GM04503 (cell line): ENCODE measurements at places on chromosomes 5 and 9.

DNA sequence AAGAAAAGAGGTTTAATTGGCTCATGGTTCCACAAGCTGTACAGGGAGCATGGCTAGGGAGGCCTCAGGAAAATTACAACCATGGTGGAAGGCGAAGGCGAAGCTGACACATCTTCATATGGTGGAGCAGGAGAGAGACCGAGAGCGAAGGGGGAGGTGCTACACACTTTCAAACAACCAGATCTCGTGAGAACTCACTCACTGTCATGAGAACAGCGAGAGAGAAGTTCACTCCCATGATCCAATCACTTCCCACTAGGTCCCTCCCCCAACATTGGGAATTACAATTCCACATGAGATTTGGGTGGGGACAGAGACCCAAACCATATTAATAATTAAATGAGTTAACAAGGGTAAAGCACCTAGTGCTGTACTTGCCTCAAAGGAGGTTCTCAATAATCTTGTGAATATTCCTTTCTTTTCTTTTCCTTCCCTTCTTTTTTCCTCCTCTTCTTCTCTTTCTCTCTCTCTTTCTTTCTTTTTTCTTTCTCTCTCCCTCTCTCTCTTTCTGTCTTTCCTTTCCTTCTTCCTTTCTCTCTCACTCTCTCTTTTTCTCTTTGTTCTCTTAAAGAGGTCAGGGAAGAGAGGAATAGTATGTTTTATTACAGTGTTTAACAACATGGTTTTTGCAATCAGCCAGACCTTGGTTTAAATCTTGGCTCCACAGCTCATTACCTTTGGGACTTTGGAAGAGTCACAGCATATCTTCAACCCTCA lies 29.0 kb downstream of the TNFSF15 start:
- no peak for DNase-seq

DNA sequence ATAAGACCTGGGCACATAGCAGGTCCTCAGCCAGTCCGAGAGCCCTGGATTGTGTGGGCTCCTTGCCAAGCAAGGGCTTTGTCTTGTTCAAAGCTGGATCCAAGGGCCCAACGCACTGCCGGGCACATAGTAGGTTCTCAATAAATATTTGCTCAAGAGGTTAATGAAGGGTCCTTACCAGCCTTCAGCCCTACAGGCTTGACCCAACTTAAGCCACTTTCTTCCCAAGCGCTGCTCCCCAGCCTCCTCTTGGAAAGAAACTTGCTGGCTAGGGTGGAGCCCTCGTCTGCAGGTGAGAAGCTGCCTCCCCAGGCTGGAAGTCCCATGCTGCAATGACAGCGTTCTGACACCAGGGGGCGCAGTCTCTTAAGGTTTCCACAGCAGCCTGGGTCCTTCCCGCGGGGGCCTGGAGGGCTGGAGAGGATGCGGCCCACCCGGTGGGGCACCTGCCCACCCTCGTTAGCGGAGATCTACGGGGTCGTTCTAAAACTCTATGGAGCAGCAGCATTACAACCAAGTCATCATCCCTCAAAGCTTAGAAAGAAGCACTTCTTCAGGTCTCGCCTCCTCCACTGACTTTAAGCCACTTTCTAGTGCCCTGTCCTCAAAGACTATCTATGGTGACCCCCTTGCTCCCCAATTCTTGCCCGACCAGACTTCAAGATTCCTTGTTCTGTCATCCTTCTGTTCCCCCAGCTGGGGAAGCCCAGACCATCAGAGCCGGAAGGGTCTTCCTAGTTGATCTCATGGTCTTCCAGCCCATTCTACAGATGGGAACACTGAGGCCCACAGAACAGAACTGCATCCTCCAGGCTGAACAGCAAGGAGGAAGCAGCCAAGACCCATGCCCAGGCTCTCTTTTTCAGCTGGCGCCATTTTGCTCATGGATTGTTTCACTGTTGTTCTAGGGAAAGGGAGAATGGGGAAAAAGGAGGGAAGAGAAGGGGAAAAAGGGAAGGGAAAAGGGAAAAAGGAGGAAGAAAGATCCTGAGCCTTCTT lies 115.4 kb downstream of the LHX2 start:
- DNase-seq, result no peak

DNA sequence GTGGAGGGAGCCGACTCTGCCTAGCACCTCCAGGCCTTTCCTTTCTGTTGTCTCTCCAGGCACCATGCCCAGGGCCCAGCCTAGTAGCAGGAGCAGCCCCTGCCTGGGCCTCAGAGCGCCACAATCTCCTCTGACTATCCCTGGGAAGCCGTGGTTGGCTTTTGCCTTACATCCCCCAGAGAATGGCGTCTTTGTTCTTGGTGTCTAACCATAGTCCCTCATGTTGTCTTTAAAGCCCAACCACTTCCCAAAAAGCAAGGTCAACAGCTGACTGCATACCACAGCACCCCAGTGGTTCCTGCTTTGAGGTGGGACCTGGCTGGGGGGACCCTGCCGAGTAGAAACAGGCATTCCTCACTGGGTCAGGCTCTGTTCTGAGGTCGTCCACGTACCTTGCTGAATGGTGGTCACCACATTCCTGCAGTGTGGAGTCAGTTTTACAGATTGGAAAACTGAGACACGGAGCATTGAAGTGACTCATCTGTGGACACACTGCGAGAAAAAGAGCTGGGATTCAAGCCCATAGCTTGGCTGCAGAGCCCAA lies 13.7 kb upstream of the CERCAM start:
- no peak for DNase-seq

- no peak for DNase-seq
Observed at GRCh38 chr5:77333451-77334123, 123.1 kb downstream of the PDE8B start.

DNA sequence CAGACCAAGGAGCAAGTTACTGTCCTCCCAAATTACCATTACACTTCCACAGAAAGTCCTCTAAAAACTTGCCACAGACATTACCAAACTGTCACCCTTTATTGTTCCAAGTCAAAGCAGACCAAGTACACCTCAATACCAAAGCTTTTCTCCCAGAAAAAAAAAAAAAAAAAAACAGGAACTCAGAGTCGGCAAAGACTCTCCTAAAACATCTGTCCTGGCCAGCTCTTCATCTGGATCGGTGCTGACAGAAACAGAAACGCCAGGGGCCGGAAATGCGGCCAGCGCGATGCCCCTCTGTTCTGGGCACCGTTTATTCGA lies 718 bp downstream of the DEPDC1B start:
- DNase-seq, result no peak

GRCh38 chr5:10902145-10902544 lies 141.1 kb upstream of the DAP start:
- DNase-seq, result no peak

GRCh38 chr5:99020698-99021048 lies 91.9 kb upstream of the CHD1 start:
- no peak for DNase-seq

DNA sequence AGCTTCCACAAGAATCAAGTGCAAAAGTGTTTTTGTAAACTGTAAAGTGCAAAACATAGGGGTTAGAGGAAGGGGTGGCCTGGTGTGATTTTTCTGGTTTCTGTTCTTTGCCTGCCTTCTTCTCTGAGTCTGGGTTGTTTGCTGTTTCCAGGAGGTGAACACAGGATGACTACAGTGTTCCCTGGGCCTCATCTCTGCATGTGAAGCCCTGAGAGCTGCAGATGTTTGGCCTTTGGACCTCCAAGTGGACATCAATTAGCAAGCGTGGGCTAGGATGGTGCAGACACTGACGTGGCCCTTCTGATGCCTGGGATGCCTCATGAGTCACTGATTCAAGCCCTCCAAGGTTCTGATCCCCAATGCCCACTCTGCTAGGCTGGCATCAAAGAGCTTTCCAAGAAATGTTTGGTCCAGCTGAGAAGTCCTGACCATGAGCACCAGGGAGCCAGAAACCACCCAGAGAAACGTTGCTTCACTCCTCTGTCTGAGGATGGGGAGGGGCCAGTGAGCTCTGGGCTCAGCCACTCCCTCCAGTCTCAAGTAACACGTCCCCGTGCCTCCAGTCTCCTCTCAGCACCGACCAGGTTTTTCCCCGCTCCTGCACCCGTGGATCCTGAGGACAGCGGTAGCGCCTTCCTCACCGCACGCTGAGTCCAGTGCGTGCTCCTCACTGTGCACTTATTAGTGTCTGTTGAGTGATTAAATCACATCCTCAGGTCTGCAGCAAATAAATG lies 7.6 kb downstream of the IL9 start:
- peak; percentile 8 for DNase-seq
